ENCODE measurements at places on chromosomes 2 and 18.
A peak's percentile ranks its signal among the peaks of the same experiment; 100 is the strongest.

GRCh38 chr18:25141886-25142285 is 210.1 kb downstream of the ZNF521 start:
- DNase-seq, result no peak

DNA sequence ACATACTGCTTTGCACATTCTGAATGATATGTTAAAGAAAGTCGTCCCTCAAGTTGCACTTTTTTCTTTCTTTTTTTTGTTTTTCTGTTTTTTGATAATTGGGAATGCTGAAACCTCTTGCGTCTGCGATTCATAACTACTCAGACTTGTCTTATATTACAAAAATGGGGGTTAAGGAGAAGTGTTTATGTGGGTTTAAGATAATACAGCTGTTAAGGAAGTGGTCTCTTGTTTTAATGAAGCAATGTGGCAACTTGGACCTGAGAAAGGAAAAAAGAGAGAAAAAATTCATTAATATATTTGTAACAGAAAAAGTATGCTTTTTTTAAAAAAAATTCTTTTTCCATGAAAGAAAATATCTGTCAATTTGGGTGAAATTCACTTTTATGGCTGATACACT is 268.5 kb upstream of the CCDC68 start:
- DNase-seq, result no peak

- no peak for DNase-seq
Measured at GRCh38 chr18:51621113-51621863, 423.8 kb upstream of the MEX3C start.

DNA sequence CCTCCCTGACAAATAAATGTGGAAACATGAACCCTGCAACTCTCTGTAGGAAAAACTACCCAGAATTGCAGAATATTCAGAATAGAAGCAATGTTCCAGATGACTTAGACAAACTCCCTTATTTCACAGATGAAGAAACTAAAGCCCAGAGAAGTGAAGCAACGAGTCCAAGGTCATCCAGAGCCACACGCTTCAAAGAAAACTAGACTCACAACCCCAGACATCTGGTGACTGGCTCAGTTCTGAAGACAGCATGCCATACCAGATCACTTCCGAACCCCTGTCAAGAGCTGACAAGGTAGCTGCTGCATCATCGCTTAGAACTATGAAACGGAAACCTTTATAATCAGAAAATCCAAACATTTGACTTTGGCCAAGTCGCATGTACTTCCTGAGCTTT is 101.3 kb downstream of the PID1 start:
- no peak for DNase-seq

GRCh38 chr2:40096360-40096759 is 317.3 kb upstream of the THUMPD2 start:
- DNase-seq, result no peak

DNA sequence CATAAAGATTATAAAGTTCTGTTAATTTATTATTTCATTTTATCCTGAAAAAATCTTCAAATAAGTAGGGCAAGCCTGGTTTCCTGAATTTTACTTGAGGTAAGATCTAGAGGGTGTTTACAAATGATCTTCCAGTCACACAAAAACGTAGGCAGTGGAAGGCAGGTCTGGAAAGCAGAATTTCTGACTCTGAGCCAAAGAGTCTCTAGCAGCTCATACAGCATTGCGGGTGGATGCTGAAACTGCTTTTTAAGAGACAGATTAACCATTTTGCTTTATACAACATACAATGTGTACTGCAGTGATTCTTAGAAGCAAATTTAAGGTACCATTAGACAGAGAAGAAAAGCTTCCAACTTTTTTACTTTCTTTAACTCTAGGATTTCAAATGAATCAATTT is 117.0 kb downstream of the FTCDNL1 start:
- DNase-seq, result no peak

- DNase-seq, result no peak
Measured at GRCh38 chr2:227816507-227817294, 3.1 kb downstream of the CCL20 start.

DNA sequence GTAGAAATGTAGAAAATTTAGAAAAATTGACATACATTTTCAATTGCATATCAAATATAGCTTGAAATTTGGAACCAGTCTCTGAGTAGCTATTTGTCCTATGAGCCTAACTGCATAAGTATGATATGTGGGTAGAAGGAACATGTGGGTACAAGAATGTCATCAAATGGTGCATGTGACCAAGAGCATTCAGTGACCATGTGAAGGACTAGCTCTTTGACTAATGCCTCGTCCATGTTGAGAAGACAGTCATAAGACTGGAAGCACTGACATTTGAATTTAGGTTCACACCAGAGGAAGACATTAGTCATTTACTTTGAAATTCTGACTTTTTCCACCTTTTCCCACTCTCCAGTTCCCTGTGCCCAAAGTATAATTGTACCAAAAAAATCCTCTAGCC is 12.6 kb downstream of the MRPL44 start:
- DNase-seq, result no peak

- no peak for DNase-seq
Measured at GRCh38 chr2:66013456-66013855, 421.5 kb upstream of the MEIS1 start.

DNA sequence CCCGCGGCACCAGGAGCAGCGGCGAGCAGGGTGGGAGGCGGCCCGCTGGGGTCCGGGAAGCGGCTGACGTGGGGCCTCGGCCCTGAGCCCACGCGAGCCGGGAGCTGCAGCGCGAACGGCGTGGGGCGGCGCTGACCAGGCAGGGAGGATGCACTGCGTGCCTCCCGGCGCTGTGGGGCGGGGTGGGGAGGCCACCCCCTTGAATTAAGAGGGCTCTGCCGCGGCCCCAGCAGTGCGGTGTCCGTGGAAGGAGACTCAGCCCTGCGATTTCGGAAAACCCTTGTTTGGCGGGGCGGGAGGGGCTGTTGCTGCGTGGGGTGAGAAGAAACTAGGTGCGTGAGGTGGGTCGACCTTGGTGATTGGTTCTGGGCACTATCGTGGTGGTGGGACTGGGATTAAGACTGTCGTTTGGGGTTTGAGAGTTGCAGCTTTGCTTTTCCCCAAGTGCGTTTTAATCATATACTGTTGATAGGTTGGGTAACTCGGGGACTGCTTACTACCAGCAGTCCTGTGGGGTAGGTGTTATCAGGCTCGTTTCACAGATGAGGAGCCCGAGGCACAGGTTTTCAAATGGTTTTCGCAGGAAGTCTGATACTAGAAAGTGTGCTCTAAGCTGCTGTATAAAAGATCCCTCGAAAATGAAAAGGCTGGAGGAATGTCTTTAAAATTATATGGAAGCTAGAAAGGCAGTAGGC is 722 bp downstream of the ACSL3 start:
- peak; percentile 21 for DNase-seq

DNA sequence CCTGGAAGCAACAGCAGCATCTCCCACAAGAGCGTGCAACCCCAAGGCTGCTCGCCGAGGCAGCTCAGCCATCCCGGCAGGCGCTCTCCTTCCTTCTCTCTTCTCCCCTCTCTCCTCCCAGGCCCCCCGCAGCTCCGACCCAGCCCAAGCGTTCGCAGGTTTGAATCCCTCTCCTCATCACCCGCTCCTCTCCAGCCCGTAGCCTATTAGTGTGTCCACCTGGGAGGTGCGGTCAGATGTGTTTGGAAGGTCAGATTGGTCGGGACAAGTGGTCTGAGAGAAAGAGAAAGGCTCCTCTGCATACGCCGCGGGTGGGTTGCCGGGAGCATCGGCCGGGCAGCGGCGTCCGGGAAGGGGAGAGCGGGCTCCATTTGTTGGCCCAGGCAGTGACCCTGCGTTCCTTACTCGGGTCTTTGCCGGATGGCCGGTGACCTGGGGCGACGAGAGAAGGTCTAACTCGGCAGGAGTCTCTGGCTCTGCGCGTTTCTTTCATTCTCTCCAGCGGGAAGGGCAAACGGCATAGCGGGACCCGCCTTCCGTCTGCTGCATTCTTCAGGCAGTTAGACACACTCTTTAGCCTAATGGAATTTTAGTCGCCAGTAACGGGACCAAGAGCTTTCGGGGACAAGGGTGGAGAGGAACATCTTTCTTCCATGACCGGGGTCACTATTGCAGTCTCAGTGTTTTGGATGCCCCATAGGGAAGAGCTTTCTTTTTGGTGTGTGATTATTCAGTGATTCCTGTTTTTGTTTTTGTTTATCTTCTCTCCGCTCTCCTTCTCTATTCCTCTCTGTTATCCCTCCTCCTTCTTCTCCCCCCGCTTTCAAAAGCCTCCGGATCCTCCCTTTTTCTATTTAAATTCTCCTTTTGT is 1.1 kb upstream of the TMEFF2 start:
- DNase-seq, result no peak

DNA sequence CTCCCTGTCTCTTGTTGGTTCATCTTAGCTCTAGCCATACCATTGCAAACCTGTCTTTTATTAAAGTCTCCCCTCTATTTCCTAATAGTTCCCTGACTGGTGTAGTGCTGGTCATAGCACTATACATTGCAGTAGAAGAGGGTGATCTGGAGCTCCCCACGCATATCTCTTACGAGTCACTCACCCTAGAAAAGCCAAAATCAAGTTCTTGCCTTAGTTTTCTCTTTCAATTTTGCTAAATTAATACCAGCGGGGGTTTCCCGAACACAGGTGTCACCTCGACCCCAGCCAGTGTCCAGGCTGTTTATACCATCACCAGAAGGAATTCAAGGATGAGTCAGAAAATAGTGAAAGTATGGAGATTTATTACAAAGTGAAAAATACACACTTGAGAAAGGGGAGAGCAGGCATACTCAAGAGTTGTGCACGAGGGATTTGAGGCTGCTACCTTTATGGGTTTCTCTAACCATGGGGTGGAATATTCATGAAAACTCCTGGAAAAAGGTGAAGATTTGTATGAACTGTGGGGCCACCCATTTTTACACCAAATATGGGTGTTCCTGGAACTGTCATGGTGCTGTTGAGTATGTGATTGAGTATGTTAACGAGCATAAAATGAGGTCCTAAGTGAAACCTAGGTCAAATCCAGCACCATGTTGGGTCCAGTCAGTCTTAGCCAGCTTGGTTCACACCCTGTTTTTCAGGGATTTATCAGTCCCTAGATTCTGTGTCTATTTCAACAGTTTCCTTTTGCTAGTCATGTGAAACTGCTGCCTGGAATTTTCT is 20.2 kb downstream of the PROKR1 start:
- no peak for DNase-seq

- DNase-seq, result no peak
Measured at GRCh38 chr2:212953170-212953920, 198.1 kb downstream of the IKZF2 start.

DNA sequence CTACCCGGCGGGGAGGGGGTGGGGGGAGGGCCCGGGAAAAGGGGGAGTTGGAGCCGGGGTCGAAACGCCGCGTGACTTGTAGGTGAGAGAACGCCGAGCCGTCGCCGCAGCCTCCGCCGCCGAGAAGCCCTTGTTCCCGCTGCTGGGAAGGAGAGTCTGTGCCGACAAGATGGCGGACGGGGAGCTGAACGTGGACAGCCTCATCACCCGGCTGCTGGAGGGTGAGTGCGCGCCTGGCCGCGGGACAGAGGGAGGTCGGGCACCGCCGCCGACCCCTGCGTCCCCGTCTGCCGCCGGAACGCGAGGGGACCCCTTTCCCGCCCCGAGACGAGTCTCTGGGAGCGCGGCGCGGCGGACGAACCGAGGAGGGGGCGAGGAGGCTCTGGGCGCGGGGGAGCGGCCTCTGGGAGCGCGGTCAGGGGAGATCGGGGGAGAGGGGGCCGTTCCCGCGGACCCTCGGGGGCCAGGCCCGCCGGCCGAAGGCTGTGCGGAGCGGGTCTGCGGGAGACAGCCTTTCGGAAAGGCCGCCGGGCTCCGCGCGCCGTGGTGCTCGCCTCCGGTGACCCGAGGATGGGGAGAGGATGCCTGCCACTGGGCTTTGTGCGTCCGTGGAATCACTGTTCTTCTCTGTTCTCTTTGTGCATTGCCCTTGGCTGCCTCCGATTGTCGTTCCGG is 463 bp downstream of the PPP1CB start:
- DNase-seq, result no peak

- DNase-seq, result no peak
Measured at GRCh38 chr18:31791817-31792579, 31.3 kb upstream of the SLC25A52 start.

DNA sequence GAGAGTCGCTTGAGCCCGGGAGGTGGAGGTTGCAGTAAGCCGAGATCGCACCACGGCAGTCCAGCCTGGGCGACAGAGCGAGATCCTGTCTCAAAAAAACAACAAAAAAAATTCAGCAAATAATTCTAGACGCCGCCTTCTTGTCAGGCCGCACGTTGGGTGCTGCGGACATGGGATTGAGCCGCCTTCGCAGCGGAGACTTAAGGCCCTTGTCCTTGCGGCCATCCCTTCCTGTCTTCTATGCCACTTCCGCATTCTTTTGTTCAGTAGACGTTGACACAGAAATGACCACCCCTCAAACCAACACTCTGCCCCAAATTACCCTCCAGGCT is 15.8 kb downstream of the PTPN18 start:
- DNase-seq, result no peak

DNA sequence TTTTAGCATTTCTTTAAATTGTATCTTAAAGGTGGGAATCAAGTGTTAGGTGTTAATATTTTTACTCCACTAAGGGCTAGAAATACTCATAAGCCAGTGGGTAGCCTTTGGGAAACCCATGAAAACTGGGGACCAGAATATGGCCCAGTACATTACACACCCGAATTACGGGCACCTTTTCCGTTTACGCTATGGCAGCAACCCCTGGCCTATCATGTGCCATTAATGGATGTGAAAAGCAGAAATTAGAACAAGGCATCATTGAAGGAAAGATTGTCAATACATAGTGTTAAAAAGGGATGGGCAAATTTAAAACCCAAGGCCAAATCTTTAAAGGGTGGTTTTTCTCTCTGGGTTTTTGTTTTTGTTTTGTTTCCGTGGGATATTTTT is 781 bp downstream of the FARP2 start:
- no peak for DNase-seq

- DNase-seq, result no peak
Measured at GRCh38 chr2:1339388-1340140, 73.7 kb upstream of the TPO start.

DNA sequence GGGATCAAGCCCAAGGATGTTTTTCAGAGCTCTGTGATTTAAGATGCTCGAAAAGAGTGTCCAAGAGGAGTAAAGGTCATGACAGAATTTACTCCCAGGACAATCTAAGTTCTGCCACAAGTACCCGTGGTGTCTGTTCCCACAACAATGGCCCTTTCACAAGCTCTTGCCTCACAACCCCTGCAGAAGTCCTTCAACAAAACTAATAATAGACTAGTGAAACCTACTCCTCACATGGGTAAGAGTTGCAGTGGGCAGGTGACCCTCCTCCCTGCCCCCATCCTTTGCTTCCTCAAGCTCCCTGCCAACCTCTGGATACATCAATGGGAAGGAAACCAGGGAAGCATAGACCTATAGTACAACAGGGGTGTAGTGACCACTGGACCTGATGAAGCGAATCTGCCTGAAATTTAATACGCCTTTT is 34.9 kb downstream of the PTCD3 start:
- no peak for DNase-seq
